ENCODE measurements at places on chromosomes 11 and 22.

DNA sequence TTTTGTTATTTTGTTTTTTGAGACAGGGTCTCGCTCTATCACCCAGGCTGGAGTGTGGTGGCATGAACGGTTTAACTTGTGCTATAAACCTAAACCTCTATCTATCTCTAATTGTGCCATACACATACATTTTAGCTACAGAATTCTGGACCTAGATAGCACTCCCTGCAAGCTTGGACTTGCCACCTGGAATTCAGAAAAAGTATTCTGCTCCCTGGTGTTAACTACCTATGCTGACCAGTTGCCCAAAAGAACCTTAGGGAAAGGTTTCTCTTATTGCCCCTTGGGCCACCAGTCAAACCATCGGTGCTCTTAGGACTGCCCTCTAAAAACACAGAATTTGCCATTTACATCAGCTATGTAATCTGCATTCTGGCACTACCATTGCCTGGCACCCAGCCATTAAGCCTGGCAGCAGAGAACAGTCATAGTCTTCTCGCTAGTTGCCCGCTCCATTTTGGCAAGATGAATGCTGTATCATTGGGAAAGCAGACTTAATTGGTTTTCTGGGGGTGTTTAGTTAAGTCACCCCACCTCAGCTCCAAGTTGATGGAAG lies 55.3 kb downstream of the ETS1 start:
- DNase-seq = no peak

DNA sequence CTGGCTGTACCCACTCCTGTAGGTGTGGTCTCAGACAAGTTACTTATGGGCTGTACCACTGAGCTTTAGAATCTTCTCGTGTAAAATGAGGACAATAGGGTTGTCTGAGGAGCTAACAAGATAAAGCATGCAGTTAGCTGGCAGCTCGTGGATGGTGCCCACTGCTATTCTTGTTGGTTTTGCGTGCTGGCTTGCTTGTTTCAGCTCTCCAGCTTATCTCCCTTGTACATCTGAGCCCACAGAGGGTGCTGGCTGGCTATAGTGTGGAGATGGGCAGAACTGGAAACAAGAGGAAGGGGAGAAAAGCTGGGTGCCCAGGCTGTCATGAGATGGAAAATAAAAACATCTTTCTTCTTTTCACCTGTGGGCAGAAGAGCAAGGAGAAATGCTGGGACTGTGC lies 46.5 kb upstream of the GALNT18 start:
- no peak for DNase-seq

GRCh38 chr22:17234144-17234623 lies 14.9 kb upstream of the ADA2 start:
- no peak for DNase-seq

DNA sequence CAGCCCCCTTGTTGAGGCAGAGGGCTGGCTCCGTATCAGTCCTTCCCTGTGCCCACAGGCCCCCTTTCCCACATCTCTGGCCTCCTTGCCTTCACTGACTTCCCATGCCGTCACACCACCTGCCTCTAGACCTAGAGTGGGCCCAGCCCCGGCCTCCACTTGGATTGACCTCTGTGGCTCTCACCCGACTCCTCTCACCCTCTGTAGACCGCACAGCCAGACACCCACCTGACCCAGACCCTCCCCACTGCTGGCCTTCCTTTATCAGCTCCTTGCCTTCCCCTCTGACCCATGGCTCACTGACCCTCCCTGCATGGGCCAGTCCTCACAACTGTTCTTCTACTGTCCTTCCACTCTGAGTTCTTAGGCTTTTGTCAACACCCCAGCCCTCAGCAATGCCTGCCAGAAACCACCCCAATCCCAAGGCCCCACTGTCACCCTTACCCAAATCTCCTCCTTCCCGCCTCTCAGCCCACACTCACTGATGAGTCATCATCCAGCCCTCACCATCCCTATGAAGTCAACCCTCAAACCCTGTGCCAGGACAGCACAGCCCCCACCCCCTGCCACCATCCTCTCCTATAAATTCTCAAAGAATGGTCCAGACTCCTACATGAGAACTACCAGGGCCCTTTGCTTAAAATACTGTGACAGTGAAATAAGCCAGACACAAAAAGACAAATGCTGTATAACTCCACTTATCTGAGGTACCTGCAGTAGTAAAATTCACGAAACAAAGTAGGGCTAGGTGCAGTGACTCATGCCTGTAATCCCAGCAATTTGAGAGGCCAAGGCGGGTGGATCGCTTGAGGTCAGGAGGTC lies 53.4 kb downstream of the SCGB1A1 start:
- DNase-seq = no peak

DNA sequence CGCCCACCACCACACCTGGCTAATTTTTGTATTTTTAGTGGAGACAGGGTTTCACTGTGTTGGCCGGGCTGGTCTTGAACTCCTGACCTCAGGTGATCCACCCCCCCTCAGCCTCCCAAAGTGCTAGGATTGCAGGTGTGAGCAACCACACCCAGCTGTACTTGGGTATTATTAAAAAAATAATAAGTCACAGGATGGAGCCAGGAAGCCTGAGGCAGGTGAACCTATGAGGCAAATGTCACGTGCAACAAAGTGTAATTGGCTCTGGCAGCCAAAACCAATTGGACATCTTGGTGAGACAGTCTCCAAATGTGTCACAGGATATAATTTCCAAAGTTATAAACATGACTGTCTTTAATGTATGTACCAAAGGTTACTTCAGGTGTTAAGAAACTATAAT lies 24.0 kb upstream of the MALAT1 start:
- no peak for DNase-seq

DNA sequence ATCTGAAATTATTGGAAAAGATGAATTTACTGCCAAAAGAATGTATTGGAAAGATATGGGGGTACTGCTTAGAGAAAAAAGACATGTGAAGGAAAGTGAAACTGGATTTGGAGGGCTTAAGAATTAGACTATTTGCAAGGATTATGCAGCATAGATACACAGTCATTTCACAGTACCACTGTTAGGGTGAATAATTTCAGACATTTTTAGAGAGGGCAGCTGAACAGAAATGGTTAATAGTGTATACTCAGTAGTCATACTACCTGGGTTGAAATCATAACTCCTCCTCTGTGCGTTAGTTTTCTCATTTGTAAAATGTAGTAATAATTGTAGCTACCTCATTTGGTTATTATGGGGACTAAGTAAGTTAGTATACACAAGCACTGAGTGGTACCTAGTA lies 33.0 kb downstream of the GAS2 start:
- DNase-seq = no peak

- DNase-seq = no peak
Observed at GRCh38 chr11:102399189-102399588, 52.2 kb downstream of the BIRC2 start.

GRCh38 chr11:118912742-118913410 lies 12.8 kb downstream of the BCL9L start:
- no peak for DNase-seq

- DNase-seq = no peak
Observed at GRCh38 chr22:20437613-20438426, at the start of gene SCARF2. TSS of gene SCARF2 (minus strand) at chr22:20437825. CDS start at chr22:20437754, 71 bp downstream.

- no peak for DNase-seq
Observed at GRCh38 chr11:106684944-106685343, 333.3 kb downstream of the GUCY1A2 start.

GRCh38 chr22:43256569-43256968 lies 69.6 kb upstream of the TTLL12 start:
- DNase-seq = no peak

- DNase-seq = no peak
Observed at GRCh38 chr11:5688482-5688881, 1.1 kb upstream of the TRIM22 start.

DNA sequence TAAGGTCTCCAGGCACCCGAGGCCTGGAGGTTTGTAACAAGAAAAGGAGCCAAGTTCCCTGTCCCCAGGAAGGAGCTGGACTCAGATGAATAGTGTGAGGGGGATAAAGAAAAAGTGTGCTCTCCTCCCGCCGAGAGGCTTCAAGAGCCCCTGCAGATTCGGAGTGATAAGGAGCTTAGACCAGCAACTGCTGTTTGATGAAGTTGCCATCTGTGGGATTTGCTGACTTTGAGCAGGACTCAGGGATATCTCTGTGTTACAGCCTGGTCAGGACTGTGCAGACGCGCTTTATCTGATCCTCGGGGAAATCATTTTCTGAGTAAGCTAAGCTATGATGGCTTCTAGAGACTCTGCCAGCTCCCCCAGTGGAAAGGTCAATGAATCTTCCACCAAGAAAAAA lies 1017.0 kb downstream of the TBC1D22A start:
- no peak for DNase-seq

DNA sequence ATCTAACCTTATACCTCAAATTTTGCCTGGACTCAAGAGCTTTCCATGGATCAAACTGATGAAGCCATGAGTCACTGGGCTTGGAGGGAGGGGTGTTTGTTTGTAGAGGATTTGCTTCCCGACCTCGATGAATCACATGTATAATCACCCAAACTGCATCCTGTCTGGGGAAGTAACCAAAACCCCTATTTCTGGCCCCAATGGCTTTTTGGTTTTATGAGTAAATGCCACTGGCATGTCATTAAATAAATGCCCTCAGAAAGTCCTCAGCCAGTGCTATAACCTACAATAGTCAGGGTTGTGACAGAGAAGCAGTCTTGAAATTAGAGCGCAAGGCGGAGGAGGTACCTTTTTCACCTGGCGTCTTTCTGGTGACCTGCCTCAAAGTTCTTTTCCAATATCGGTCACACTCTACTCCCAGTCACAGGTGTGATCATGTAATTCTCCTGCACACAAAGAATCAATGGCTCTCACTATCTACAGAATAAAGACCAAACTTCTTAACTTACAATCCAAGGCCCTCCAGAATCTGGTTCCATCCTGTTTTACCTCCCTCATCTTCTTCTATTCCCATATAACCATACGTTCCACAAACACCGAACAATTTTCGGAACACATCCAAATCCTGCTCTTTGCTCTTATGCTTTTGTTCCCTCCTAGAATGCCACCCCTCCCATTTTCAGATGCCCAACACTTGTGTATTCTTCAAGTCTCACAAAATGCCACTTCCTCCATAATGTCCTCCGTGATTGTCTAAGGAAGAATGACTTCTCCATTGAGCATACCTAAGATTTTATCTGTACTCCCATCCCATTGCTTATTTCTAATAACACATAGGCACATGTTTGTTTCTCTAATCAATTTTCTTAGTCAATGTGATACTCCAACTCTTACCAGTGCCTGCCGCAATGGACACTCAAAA lies 81.3 kb upstream of the BLID start:
- no peak for DNase-seq

DNA sequence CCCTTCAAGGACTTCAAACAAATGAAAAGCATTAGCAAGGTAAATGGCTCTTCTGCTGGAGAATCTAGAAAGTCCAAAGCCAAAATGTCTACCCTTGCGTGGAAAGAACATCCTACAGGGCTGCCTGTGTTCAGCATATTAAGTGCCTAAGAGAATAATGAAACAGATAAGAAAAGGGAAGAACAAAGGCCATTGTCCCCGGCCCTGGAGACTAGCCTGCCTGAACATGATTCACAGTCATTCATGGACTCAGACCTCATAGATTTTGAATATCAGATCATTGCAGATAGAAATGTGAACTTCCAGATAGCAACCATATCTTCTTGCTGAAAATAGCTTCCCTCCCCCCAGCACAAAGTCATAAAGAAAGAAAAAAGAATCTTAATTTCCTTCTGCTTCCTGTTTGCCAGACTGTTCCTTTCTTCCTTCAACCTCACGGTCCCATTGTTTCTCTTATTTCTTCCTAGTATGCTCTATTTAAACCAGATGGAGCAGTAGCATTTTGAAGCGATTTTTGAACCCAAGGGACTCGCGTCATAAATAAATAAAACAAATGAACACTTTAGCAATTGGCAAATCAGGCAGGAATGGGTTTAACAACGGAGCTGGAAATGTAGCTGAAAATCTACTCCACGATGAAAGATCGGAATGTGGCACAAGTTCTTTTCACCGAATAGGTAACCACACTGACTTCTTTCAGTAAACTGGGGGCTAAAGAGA lies 408.2 kb upstream of the CCDC90B start:
- DNase-seq = no peak

DNA sequence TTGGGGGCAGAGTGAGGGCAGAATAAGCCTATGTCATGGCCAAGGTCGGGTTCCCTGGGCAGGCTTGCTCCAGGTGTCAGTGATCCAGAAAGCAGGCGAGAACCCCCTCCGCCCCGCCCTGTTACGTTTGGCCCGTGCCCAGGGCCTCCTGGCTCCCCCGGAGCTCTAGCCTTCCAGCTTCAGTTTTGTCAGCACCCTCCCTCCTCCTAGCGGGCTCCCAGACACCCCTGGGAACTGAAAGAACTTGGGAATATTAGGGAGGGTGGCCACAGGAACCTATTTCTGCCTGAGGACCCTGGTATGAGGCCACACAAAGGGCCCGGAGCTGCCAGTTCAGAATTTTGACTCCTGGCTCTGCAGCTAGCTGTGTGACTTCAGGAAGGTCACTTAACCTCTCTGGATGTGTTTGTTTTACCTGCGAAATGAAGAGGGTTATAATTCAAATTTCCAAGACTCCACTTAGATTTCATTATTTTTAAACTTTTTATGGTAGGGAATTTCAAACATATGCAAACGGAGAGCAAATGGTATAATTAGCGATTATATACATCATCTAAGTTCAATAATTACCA lies 1.2 kb downstream of the TUBA8 start:
- DNase-seq = no peak

GRCh38 chr22:25021976-25022711 lies 69.6 kb downstream of the KIAA1671 start:
- no peak for DNase-seq

GRCh38 chr11:86629045-86629706 lies 43.2 kb downstream of the ME3 start:
- no peak for DNase-seq

DNA sequence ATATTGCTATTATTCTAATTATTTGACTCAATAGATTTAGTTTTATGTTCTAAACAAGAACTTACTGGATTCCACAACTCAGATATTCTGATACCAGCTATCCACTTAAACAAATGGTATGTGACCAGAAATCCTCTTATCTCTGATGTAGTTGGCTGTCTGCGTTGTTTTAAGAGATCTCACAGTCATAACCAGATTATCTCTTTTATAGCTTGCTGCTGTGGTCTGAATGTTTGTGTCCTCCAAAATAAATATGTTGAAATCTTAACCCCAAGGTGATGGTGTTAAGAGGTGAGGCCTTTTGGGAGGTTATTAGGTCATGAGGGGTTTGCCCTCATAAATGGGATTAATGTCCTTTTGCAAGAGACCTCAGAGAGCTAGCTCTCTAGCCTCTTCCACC lies 12.7 kb downstream of the ANKRD42 start:
- no peak for DNase-seq

GRCh38 chr22:21590809-21591641 lies 23.5 kb downstream of the UBE2L3 start:
- DNase-seq = no peak
